ENCODE measurements at places on chromosomes 12 and 14.

DNA sequence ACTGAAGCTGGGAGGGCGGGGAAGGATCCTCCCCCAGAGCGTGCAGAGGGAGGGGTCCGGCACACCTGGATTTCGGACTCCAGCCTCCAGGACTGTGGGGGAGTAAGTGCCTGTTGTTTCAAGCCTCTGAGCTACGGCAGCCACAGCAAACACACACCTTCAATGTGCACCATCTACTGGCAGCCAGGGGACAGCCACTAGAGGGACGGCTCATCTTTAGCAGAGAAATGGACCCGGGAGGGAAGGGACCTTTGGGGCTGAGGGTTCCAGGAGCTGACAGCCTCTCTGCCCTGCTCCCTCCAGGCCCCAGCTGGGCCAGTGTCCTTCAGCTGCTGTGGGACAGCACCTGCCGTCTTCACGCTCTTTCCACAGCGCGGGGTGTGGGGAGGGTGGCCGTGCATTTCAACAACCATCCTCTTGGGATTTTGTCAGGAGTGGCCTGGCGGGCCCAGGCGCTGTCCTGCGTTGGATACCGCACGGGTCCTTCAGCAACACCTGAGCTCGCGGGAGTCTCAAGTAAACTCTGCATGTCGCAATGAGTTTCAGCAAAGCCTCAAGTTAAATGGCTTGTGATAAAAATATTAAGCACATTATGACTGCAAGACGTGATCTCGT is 209.2 kb upstream of the C14orf180 start:
- no peak for DNase-seq

DNA sequence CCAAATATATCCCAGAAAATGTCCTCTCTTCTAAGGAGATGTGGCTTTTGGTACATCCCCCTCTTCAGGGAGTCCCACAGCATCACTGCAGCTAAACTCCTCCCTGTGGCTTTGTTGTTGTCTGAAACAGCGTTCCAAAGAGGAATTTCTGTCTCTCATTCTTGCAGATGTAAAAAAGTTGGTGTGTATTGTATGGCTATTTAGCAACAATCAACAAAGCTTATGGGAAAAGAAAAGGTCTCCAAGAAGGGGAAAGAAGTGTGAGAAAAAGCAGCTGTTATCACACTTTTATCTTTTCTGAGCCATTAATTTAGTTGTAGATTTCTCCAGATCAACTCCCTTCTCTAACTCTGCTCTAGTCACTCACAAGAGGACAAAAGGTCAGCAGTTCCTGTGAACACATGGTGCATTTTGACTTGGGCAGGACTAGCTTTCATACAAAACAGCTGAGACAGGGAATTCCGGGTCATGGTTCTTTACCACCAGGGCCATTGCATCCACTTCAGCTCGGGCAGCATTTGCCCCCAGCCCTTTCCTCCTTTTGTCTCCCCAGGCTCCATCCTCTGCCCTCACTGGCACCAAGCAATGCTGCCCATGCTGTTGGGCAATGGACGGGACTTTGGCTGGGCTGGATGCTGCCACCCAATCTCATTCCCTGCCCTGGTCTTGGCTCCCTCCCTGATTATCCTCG is 184.7 kb downstream of the TMX1 start:
- no peak for DNase-seq

- no peak for DNase-seq
Observed at GRCh38 chr14:23470947-23471346, 1.4 kb downstream of the NGDN start.

- DNase-seq: no peak
Observed at GRCh38 chr12:130634866-130635265, 81.2 kb downstream of the RIMBP2 start.

DNA sequence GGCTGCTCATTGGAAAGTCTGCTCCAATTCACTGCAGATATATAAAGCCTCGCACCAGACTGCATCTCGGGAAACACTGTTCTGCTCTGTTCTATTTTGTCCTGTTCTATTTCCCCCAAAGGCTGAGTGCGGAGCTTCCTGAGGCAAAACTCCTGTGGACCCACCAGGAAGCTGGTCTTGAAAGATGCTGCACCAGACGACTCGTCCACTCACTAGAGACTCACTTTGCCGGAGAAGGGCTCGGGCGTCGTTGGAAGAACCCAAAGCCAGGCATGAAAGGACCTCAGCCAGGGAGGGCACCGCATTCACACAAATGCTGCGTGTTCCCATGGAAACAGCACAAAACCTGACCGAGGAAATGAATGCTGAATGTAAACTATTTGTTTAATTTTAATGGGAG is 331.2 kb upstream of the SFSWAP start:
- no peak for DNase-seq

- no peak for DNase-seq
Observed at GRCh38 chr12:54431911-54432814, 13.1 kb upstream of the ITGA5 start.

GRCh38 chr14:74492776-74493342 is at the start of gene NPC2:
Gene NPC2, minus strand, starts transcription at chr14:74493305. Its CDS starts 31 bp downstream, at chr14:74493274.
- DNase-seq: no peak

DNA sequence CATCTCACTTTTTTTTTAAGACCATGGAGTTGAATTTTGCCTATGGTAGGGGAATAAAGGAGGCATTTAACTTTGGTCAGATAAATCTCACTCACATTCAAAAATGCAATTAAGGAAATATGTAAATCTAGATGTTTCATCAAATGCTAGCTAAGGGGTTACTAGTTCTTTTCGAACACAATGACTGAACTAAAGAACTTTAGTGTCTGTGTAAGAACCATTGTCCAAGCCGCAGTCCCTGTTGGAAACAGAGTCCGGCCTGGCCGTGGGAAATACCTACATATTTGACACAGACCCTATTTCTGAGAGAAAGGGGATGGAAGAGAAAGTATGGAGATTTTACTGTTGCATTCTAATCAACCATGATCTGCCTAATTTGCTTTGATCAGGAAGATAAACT is 17.4 kb downstream of the LGR5 start:
- no peak for DNase-seq

DNA sequence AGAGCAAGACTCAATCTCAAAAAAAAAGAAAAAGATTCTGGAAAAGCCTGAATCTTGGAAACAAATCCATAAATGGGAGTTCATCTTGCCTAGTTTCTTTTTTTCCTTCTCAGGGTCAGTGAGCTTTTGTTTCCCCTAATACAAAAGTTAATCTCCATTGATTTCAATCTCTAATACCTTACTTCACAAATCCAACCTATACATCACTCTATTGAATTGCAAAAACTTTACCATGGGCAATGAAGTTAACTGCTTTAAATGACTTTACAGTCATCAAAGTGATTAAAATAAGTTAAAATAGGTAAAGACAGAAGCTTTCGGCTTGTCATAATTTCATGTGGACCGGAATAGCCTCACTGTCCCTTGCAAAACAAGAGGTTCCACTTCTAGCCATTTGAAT is 1012.7 kb upstream of the SEL1L start:
- DNase-seq: no peak

DNA sequence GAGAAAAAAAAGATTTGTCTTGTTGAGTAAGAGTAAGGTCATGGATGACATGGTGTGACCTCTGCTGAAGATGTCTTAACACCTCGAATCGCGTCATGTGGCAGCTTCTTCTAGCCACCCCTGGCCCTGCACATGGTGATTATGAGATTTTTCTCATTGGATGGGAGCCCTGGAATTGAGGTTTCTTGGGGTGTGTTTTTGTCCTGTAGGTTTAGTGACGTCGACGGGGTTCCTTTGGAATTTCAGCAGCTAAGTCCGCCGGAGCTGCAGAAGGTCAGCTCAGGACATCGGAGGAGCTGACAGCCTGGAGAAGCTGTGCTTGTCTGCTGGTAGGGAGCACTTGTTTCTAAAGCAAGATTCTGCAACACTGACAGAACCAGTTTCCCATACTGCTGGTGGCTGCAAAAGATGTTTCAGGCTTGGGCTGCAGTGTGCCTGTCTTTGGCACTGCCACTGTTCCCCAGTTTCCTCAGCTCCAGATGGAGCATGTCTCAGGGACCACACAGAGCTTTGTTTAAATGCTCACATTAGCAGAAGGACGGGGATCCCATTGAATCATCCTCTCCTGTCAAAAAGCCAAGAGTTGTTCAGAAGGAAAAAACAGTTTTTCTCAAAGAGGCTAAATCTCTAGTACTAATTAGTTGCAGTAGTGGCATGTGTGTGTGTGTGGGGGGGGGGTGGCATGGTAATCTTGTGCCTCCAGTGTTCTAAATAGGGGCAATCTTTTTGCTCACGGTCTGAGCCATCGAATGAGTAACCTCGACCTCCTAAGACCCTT is 5.2 kb upstream of the FOS start:
- DNase-seq: no peak

GRCh38 chr12:65699251-65699650 is 125.0 kb upstream of the HMGA2 start:
- DNase-seq: no peak

DNA sequence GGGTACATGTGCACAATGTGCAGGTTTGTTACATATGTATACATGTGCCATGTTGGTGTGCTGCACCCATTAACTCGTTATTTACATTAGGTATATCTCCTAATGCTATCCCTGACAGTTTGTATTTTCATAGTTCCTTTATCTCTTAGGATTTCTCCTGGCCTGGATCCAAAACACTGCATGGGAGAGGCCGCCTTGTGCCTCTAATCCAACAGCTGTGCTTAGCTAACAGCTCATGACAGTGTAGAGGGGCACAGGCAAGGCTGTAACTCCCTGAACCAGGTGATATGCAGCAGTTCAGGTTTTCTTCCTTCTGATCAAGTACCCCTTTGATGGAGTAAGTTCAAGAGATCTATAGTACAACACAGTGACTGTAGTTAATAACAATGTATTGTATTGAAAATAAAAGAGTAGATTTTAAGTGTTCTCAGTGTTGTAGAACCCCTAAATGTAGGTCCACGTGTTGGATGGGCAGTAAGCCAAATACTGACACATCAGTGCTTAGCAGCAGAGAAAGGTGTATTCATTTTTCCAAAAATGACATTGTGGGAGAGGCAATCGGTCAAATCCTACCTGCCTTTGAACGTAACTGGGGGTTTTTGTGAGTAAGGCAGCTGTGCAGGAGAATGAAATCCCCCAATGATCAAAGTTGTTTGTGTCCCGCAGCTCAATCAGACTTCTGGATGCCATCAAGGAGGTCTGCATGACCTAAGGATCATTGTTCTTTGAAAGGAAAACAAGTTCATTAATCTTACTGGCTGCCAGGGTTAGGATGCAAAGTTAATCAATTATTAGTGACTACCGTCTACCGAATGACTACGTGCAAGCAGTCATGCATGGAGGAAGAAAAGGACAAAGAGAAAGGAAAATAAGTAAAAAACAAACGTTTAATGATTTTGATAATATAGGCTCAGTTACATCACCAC is 89.3 kb upstream of the FGD4 start:
- DNase-seq: no peak

DNA sequence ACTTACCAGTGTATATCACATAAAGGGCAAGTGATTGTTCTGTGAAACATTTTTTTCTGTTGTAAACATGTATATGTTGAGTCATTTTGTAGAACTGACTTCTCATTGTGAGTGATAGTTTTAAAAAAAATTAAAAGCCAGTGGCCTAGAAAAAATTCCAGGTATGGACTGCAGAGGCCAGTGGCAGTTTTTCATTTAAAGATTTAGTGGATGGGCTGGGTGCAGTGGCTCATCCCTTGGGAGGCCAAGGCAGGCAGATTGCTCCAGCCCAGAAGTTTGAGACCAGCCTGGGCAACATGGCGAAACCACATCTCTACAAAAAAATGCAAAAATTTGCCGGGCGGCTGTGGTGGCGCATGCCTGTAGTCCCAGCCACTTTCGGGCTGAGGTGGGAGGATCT is 84.7 kb upstream of the MDM1 start:
- no peak for DNase-seq

GRCh38 chr14:51544901-51545300 is 106.8 kb upstream of the FRMD6 start:
- no peak for DNase-seq

DNA sequence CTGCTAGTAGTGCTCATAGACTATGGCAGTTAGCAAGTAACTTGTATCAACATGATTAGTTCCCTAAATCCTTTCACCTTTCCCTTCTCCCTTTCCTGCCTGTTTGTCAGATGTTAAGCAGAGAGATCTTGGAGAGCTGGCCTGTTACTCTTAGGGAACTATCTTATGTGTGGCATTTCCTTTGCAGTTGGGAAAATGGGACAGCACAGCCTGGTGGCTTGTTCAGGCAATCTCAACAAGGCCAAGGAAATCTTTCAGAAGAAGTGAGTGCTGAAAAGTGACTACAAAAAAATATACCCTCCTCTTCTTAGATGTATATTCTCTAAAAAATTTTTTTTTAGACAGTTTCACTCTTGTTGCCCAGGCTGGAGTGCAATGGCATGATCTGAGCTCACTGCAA is 7.4 kb downstream of the PARP2 start:
- DNase-seq: no peak

GRCh38 chr12:38156497-38157245 is 159.9 kb upstream of the ALG10B start:
- no peak for DNase-seq

GRCh38 chr14:95404583-95404982 is 84.9 kb upstream of the CLMN start:
- DNase-seq: no peak

DNA sequence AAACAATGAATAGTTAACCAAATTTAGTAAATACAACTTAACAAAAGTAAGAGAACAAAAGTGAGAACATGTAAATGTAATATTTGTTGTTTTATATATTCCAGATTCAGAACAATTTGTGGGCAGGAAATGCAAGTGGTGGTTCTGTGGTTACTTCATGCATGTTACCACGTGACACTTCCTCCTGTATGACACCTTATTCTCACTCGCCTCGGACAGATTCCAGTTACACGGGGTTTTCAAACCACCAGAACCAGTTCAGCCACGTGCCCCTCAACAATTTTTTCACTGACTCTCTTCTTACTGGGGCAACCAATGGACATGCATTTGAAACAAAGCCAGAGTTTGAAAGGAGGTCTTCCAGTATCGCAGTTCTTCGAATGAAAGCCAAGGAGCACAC is 21.0 kb downstream of the ALX1 start:
- no peak for DNase-seq

GRCh38 chr12:120943482-120943881 is 34.9 kb upstream of the HNF1A start:
- no peak for DNase-seq

DNA sequence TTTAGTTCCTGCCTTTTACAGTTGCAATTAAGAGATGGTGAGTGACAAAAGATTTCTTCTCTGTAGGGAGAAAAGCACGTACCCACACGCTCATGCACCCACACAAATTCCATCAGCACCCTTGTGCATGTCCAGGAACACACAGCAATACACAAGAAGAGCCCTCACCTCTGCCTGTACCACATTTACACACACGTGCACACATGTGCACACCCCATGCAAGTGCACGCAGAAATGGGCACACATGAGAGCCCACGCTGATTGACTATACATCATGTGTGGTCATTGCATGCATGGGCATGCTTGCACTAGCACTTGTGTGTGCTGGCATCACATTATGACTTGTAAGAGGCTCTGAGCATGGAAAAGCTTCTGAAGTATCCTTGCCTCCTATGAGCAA is 70.5 kb downstream of the SERPINA3 start:
- no peak for DNase-seq

- no peak for DNase-seq
Observed at GRCh38 chr12:68508576-68508975, 102.1 kb upstream of the RAP1B start.
